Ovary (tissue), 10 donors: ENCODE measurements at places on chromosomes 6 and 20.

DNA sequence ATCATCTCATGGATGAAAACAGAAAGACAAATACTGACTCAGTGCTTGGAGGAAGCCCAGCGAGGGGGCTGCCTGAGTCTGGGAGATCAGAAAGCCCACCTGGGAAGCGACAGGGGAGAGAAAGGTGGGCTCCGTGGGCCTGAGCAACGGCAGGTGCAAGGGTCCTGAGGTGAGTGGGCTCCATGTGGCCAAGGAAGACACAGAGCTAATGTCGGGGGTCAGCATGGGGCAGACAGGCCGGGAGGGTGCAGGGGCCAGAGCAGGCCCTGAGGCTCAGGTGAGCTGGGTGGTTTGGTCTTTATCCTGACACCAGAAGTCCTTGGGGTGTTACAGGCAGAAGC, 18.8 kb downstream of the APCDD1L start:
- no peak for DNase-seq

- no peak for DNase-seq
Observed at GRCh38 chr6:100726666-100727065, 154.5 kb downstream of the ASCC3 start.

DNA sequence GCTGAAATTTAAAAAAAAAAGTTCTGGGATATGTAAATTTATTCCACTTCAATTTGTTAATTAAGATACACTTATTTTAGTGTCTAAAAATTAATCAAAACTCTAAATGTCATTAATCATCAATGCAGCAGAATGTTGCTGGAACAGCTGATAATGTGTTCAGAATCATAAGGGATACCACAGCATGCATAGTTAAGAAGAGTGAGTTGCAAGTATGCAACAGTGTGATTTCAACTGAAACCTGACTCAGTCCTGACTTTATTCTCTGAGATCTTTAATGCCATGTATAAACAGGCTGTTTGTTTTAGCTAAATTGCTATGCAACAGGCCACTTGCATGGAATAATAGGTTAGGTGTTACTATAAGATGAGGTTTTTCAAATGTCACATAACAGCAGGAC, 1.4 kb downstream of the GRIK2 start:
- no peak for DNase-seq

GRCh38 chr20:57210054-57210910, 56.2 kb downstream of the BMP7 start:
- DNase-seq = no peak

GRCh38 chr20:39107741-39108140, 145.6 kb downstream of the DHX35 start:
- no peak for DNase-seq

DNA sequence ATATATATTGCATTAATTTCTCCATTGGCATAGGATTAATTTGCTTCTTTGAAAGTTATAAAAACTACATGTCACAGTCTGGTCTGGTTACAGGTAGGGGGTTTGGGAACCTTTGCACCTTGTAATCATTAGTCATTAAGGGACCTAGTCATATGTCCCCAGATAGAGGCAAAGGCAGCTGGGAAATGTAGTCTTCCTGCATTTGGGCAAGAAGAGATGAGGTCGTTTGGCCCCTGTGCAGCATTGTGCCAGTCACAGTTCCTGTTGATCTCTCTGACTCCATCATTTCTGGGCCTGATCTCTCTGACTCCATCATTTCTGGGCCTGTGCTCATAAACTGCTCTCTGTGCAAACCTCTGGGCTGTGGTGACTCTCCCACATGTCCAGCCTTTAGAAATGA, 73.2 kb downstream of the BCKDHB start:
- no peak for DNase-seq

DNA sequence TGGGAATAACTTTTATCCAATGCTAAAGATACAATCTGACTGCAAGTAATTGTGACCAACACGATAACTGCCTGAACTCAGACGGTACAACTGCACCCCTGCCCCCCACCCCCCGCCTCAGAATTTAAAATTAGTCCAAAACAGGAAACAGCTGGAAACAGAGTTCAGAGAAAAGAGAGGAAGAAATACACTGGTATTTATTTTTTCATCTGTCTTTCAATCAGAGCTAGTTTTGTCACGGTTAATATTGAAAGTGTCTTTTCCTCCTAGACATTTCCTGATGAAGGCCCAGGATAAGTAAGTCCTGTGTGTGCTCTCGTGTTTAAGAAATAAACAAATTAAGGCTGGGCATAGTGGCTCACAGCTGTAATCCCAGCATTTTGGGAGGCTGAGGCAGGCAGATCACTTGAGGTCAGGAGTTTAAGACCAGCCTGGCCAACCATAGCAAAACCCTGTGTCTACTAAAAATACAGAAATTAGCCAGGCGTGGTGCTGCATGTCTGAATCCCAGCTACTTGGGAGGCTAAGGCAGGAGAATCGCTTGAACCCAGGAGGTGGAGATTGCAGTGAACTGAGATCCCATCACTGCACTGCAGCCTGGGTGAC, 21.5 kb downstream of the ACSS1 start:
- DNase-seq = no peak

DNA sequence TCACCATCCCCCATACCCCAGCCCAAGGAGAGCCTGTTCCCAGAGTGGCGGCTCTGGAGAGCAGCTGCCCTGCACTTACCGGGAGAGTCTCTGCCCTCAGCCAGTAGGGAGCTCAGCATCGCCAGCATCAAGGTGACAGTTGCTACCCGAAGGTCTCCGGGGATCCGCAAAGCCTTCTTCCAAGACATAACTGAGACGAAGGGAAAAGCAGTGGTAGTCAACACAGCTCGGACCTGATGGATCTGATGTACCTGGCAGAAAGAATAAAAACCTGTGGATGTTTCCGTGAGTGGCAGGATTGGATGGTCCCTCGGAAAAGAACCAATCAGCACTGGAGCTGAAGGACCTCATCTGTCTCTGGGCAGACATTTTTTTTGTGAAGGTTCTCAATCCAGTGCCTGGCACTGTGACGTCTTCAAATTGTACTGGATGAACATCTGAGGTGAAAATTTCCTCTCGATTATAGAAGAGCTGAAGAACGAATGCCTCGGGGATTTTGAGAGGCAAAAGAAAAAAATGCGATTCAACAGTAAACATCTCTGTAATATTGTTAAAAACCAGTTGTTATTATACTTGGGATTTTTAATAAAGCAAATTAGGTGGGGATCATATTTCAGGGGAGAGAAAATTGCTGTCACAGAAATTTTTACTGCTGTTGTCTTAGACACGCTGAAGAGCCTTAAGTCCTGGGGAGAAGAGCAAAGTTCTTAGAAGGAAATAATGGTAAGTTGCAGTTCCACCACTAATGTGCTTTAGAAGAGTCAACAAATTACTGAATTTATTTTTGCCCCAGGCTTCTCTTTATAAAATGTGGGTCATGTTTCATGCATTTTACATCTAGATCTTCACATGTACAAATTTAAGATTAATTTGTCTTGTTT, at the start of gene HLA-DQB1:
Gene HLA-DQB1 (minus strand): TSS at position 238 of the 881 bp plus-strand sequence. CDS start 50 bp downstream, at position 188.
- DNase-seq = no peak

DNA sequence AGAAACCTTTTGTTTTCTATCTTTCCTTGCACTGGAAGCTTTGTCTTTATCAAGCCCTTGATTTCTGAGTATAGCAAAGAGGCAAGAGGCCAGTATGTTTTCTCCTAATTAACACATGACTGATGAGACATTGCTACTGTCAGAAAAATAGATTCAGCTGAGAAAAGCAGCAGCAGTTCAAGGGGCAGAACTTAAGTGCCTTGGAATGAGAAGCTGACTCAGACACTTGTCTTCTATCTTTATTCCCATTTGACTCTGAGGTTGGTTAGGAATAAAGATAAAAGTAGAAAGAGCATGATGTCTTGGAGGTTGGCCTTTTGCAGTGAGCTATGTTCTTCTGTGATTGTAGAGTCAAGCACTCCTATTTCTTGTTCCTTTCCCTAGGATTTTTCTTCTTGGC, 79.1 kb upstream of the MAN1A1 start:
- DNase-seq = no peak

- DNase-seq = no peak
Observed at GRCh38 chr20:59435518-59435917, 135.1 kb downstream of the EDN3 start.

- DNase-seq = no peak
Observed at GRCh38 chr6:5302220-5302946, 41.1 kb downstream of the FARS2 start.

DNA sequence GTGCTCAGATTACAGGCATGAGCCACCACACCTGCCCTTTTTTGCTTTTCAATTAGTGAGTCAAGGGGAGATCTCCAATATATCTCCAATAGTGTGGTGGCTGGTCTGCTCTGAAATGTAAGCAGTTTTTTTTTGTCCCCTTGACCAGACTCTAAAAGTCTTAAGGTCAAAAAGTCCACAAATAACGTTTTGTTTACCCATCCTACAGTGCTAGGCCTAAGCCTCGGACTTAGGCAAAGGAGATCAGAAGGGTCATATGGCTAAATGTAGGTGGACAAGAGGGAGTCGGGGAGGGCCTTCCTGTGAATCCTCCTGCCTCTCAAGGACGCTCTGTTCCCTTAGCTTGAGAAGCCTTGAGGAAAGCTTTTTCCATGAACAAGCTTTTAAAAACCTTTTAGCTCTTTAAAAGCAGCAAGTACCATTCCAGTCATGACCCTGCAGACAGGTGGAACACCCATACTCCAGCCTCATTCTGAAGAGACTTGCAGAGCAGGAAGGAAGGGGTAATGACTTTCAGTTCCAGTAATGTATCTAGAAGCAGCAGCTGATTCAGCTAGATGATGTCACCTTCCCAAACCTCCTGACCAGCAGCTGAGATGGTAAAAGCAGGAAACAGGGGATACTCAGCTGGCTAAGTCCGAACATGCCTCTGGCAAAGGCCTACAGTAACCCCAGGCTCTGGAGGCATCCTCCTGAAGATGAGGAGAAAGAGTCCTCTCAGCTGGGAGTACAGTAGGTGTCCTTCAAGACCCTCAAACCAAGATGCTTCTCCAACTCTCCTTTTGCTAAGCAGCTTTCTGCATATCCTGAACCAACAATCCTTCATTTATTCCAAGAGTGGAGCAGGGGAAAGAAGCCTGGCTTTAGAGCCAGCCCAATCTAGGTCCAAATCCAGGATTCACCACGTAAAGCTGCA, 23.6 kb downstream of the BCL2L1 start:
- no peak for DNase-seq

GRCh38 chr20:63980317-63980805, 571 bp upstream of the PRPF6 start:
- no peak for DNase-seq

DNA sequence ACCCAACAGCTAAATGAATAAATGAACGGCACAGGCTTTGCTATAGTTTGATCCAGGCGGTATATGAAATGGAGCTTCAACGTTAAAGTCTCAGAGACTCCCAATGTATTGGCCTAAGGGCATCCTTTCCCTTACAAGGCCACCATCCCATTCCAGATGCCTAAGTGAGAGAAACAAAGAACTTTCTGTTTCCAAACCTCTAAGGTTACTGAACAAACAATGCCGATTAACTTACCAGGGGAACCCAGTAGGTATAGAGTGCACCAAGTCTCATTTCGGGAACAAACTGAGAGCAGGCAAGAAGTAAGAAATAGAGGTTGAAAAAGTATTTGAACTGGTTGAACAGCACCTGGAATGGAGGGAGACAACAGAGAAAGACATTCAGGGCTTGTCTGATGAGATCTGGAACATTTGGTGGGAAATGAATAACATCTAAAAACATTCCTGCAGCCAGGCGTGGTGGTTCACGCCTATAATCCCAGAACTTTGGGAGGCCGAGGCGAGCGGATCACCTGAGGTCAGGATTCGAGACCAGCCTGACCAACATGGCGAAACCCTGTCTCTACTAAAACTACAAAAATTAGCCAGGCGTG, 42.5 kb downstream of the ATP9A start:
- DNase-seq = no peak

DNA sequence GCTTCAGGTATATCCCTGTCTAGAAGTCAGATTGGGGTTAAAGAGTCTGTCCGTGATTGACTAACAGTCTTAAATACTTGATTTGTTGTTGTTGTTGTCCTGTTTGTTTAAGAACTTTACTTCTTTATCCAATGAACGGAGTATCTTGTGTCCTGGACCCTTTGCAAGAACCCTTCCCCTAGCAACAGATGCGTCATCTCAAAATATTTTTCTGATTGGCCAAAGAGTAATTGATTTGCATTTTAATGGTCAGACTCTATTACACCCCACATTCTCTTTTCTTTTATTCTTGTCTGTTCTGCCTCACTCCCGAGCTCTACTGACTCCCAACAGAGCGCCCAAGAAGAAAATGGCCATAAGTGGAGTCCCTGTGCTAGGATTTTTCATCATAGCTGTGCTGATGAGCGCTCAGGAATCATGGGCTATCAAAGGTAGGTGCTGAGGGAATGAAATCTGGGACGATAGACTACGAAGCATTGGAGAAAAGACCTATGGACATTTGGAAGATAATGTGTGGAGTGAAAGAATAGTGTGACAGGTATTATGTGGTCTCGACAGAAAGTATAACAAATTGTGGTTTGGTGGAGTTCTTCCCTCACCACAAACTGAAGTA, at the start of gene HLA-DRA:
Gene HLA-DRA (plus strand): TSS at position 286 of the 613 bp plus-strand sequence. CDS start 64 bp downstream, at position 350.
- no peak for DNase-seq

DNA sequence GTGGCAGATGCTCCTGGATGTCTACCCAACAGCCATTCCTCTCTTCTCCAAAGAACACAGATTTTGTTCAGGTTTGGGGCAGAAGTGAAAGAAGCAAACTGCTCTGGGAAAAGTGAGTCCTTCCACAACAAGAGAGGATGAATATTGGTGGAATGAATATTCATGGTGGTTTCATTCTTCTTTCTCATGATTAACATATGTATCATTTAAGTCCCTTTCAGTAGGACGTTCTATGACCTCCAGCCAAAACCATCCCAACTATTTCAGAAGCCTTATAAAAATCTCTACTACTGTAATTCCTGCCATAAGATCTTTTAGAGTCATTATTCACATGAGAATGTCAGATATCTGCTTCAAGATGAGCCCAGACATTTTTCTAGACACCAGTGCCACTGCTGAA, 44.4 kb downstream of the MDN1 start:
- no peak for DNase-seq

GRCh38 chr6:88490908-88491264, 324.7 kb upstream of the CNR1 start:
- DNase-seq = no peak
